ENCODE measurements at places on chromosomes 11 and 22.

- DNase-seq, result no peak
These were observed 48.8 kb downstream of the MN1 start for GRCh38 chr22:27752771-27753170.

DNA sequence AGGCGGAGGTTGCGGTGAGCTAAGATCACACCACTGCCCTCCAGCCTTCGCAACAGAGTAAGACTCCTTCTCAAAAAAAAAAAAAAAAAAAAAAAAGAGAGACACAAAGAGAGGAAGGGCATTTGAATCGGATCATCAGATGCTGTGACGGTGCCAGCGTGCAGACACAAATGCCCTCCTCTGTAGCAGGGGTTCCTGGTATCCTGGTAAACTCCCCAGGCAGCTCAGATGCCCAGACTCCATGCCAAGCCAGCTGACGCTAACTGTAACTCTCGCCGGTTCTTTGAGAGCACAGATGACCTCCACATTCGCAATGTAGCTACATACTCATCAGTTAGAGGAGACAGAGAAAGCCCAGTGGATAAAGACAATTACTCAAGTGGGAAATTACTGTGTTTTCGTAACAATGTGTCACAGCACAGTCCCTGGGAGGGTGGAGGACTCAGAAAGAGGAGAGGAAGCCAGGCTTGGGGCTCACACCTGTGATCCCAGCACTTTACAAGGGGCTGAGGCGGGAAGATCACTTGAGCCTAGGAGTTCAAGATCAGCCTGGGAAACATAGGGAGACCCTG, 153.1 kb downstream of the BRD1 start:
- no peak for DNase-seq

DNA sequence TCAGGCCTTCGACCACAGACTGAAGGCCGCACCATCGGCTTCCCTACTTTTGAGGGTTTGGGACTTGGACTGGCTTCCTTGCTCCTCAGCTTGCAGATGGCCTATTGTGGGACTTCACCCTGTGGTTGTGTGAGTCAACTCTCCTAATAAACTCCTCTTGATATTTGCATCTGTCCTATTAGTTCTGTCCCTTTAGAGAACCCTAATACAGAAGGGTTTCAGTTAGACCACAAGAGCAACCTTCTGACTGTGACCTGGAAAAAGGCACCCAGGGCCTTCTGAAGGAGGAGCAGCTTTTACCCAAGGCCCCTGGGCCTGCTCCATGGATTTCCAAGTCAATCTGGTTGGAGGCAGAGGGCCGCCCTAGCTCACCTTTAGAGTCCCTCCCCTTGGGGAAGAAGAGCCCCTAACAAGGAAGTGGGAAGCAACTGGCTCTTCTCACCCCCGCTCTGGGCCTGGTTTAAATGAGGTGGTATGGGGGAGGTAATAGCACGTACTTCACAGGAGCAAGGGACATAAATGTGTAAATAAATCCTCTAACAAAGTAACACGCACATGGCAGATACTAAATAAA, 11.2 kb upstream of the CHST1 start:
- DNase-seq, result no peak

GRCh38 chr11:119051440-119052162, 5.4 kb downstream of the HYOU1 start:
- DNase-seq, result no peak

GRCh38 chr22:22076361-22076760, 93.8 kb upstream of the TOP3B start:
- no peak for DNase-seq

DNA sequence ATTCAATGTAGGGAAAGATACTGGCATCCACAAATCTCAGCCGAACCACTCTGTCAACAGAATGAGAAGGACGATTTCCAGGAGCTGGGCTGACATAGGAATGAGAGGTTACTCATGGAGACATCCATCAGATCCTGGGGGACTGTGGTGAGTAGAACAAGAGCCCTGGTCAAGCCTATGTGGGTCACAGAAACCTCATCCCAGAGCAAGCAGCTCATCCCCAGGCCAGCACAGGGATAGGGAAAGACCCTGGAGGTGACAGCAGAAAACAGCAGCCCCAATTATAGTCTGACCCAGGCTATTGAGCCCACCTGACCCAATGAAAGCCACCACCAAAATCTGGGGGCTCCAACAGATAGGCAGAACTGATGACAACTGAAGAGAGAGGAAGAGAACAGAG, 128.0 kb upstream of the SERPIND1 start:
- no peak for DNase-seq

- DNase-seq, result no peak
These were observed 8.0 kb upstream of the MTMR2 start for GRCh38 chr11:95931916-95932315.

GRCh38 chr11:12144330-12145174, 34.2 kb downstream of the MICAL2 start:
- DNase-seq, result no peak

DNA sequence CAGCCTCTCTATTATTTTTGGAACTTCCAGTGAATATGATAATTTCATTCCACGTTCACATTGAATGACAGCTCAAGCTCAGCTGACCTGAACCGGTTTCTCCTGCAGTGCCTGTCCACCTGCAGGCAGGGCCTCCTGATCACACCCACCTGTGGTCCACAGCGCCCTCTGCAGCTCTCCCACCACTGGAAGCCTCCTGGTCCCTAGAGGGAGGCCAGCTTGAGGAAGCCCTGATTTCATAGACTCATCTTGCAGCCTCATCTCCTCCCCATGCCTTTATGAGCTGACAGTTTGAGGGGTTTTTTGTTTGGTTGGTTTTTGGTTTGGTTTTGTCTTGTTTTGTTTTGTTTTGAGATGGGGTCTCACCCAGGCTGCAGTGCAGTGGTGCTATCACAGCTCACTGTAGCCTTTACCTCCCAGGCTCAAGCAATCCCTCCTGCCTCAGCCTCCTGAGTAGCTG, 29.9 kb upstream of the MALAT1 start:
- DNase-seq, result no peak

GRCh38 chr22:46936378-46936903, 174.0 kb downstream of the TBC1D22A start:
- no peak for DNase-seq

- DNase-seq, result no peak
These were observed 2.1 kb upstream of the GSTP1 start for GRCh38 chr11:67581469-67581868.

- DNase-seq, result no peak
These were observed 37.9 kb downstream of the PIK3C2A start for GRCh38 chr11:17169876-17170275.

- DNase-seq, result no peak
These were observed 177.5 kb downstream of the TMEM135 start for GRCh38 chr11:87215236-87215635.

DNA sequence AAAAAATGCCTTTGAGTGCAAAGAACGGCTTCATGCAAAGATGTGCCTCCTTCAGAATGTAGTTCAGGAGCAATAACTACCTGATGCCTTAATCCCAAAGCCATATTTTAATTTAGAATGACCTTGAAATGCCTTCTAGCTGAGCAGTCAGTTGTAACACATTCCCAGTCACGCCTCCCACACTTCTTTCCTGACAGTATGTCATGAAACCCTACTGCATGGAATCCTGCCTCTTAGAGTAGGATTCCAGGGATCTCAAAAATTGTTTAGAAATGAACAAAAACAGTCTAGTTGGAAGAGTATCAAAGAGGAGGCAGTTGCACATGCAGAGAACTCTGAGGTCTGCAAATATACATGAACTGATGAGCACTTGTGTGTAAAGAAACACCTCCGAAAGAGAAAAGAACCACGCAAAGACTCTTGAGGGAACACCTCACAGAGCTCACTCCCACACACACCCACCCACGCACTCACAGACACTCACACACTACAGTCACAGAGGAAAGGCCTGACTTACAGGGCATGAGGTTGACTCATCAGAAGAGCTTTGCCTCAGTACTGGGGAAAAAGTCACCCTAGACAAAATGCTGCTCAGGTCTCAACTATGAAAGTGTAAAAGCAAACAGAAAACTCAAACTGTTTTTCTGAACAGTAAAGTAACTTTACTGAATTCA, 77.4 kb downstream of the GGTLC2 start:
- no peak for DNase-seq

DNA sequence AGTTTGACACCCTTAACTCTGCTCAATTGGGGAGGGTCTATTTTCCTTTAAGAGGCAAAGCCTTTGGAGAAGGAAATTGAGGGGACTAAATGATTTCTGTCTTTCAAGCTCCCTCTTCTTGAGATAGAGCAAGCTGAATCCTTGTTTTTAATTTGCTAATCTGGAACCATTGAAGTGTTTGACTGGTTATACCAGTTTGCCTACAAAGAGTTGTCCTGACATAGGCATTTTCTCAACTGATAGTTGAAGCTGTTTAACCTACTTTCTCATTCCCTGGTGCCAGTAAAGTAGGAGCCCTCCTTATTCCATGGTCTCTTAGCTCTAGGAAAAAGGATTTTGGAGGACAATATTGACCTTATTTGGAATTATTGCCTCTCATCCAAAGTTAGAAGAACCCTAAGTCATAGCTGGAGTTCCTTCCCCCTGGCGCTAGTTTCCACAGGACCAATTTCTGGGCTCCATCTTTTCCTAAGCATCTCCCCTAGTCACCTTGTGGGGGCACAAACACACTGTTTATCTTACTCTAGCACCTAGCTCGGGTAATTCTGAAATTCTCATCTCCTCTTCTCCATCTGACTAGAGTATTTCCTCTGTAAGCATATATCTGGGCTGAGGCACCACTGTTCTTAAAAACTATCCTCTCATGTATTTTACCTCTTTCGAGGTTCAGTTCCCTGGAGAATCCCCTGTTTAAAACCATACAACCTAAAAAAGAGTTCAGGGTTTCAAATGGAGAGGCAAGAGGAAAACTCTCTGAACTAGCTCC, 7.4 kb downstream of the ZDHHC5 start:
- no peak for DNase-seq

DNA sequence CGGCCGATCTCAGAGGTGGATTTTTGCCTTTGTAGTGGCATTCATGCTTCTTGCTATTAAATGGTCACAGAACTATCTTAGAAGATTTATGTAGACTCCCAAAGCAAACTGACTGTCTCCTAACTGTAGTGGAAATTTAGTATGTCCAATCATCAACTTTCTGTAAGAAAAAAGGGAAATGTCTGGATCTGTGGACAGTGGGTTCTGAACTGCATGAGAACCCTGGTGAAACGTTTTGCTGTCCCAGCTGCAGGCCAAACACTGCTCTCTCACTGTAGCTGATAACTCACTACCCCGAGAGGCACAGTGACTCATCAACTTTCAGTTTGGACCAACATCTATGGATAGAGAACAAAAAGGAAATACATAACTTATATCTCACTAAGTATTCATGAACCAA, 387.1 kb downstream of the SOX6 start:
- DNase-seq, result peak; percentile 37

Measured in hippocampal formation (tissue), 2 donors.